Thyroid gland (tissue), 4 donors: ENCODE measurements at places on chromosomes 13 and 19. TPM values are rescaled to one million over a fixed set of nuclear protein-coding genes. Genes with fewer than 3 reads are reported as not detected.

Gene FKRP
- 40.1 TPM for total RNA-seq

Gene PRDX2
- total RNA-seq = 205 TPM

GRCh38 chr19:34274827-34275625 lies 20.7 kb downstream of the GARRE1 start:
- DNase-seq = no peak

Gene CACNG8
- not detected for total RNA-seq

Gene CBLC
- total RNA-seq = 2.0 TPM

GRCh38 chr19:8702350-8702749 lies 3.8 kb upstream of the ACTL9 start:
- no peak for DNase-seq

DNA sequence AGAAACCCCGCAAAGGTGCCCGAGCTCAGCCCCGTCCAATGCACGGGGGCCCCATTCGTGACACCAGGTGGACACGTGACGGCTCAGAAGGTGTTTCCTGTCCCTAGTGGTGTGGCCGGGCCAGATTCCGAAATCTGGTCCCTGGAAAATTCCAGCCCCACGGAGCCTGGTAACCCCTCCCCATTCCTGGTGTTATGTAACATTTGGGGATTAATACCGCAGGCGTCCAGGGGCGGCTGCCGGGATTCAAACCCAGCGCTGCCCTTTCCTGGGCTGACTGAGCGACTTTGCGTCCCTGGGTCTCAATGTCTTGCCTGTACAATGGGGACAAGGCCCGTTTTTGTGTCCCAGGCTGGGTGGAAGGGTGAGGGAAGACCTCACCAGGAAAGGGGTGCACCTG lies 1.0 kb upstream of the PLK5 start:
- DNase-seq = no peak

Gene NACC1
- 43.9 TPM for total RNA-seq

DNA sequence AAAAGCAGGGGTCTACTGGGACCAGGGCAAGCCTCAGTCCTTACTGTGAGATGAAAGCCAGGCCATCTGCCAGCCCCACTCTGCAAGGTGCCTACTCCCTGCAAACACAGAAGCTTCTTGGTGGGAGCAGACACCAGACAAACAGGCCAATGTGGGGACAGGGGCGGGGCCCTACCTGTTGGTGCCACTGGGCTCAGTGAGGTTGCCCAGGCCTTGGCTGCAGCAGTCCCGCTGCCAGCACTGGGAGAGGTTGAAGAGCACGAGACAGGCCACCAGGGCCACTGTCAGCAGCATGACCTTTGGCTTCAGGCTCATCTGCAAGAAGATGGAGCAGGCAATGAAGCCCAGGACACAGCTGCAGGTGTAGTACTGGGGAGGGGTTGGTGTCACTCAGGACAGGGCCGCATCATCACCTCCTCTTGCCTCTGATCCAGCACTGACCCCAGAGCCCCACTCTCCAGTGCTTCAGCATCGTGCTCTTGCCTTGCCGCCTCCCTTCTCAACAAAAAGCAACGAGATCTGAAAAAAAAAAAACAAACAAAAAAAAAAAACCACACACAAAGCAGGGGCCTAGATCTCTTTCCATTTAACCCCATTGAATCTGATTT lies 72.6 kb downstream of the NBEA start:
- no peak for DNase-seq

GRCh38 chr13:51444922-51445321 lies 7.9 kb downstream of the INTS6 start:
- DNase-seq = no peak

Gene WDR62
- 0.81 TPM for total RNA-seq

DNA sequence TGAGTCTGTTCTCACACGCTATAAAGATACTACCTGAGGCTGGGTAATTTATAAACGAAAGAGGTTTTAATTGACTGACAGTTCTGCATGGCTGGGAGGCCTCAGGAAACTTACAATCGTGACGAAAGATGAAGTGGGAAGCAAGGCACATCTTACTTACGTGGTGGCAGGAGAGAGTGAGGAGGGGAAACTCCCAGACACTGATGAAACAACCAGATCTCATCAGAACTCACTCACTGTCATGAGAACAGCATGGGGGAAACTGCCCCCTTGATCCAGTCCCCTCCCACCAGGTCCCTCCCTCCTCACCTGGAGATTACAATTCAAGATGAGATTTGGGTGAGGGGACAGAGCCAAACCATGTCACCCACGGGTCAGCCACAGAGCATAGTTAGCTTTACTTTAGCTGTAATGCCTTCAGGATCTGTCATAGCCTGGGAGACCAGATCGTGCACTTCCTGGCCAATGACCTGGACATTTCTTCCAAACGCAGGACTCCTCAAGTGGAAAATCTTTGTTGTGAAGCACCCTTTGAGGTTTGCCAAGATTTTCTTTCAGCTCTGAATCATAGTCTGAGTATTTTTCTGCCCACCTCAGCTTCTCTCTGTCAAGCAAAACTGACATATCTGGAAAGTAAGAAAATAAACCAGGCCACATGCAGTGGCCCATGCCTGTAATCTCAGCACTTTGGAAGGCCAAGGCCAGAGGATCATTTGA lies 25.2 kb upstream of the HIF3A start:
- DNase-seq = peak; percentile 77

GRCh38 chr13:57624565-57625435 lies 6.7 kb upstream of the PCDH17 start:
- DNase-seq = peak; percentile 24

Gene NANOS3
- not detected for total RNA-seq

DNA sequence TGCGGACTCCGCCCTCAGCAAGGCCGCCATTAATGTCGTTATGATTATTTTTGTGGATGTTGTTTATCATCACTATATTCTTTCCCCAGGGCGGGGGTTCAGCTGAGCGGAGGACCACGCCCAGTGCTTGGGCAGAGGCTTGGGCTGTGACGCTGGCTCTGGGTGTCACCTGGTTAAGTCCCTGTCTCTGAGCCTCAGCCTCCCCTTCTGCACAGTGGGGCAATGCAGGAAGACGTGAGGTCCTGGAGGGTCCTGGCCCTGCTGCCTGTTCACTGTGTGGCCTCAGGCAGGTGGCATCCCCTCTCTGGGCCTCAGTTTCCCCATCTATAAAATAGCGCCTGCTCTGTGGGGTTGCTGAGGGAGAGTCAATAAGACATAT lies 32.5 kb downstream of the NFIC start:
- no peak for DNase-seq

- DNase-seq = peak; percentile 30
Observed at GRCh38 chr19:15292847-15293582, 39.3 kb downstream of the BRD4 start.

Gene KRTDAP
- total RNA-seq = not detected

GRCh38 chr19:55353356-55353802 lies 1.1 kb downstream of the COX6B2 start:
- no peak for DNase-seq

- DNase-seq = no peak
Observed at GRCh38 chr19:39265321-39265916, 2.8 kb upstream of the IFNL2 start.

- no peak for DNase-seq
Observed at GRCh38 chr13:99018418-99019180, 40.7 kb upstream of the DOCK9 start.

Gene ZNF497
- 7.1 TPM for total RNA-seq

DNA sequence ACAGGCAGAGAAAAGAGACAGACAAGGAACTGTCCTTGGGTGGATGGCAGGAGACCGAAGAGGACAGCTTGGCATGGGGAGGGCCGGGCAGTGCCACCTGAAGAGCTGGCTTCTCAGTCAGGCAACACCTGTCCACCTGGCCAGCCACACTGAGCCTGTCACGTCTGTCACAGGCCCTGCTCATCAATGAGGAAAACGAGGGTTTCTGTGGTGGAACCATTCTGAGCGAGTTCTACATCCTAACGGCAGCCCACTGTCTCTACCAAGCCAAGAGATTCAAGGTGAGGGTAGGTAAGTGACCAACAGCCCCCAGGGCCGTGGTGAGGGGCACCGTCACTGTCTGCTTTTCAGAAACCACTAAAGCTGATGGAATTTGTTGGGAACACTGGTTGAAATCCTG lies 11.2 kb upstream of the PROZ start:
- no peak for DNase-seq

Gene GJB6
- total RNA-seq = 4.3 TPM

DNA sequence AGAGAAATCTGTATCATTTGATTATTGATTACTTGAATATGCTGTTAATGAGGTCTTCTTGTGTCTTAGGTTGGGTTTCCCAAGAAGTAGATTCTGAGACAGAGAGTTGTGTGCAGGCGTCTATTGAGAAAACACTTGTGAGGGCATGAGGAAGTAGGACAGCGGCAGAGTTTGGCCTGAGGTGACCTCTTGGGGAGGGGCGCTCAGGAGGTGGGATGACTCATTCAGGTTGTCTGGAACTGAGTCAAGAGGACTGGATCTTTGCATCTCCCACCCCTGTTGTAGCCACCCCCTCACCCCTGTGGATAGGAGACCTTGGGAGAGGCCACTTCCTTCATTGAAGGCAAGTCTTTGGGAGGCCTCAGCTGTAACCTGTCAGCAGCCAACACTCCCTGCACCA lies 35.2 kb upstream of the WDFY2 start:
- DNase-seq = peak; percentile 34

Gene AKT2
- total RNA-seq = 166 TPM

DNA sequence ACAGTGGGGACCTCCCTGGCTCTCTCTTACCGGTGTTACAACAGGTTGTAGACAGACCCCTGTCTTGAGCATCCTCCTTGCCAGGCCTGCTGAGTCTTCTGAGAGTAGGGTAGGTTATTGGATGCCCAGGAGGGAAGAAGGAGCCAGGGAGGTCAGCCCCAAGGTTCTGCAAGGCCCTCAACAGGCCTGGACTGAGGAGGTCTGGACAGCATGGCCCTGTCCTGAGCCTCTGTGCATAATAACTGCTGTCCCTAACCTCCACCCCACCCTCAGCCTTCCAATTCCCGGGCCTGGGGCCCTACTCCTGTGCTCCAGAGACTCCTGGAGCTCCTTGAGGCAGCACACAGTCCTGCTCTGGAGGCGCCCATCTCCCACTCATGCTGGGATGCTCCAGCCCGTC lies 336 bp downstream of the CD22 start:
- no peak for DNase-seq

Gene OR4F17
- not detected for total RNA-seq

DNA sequence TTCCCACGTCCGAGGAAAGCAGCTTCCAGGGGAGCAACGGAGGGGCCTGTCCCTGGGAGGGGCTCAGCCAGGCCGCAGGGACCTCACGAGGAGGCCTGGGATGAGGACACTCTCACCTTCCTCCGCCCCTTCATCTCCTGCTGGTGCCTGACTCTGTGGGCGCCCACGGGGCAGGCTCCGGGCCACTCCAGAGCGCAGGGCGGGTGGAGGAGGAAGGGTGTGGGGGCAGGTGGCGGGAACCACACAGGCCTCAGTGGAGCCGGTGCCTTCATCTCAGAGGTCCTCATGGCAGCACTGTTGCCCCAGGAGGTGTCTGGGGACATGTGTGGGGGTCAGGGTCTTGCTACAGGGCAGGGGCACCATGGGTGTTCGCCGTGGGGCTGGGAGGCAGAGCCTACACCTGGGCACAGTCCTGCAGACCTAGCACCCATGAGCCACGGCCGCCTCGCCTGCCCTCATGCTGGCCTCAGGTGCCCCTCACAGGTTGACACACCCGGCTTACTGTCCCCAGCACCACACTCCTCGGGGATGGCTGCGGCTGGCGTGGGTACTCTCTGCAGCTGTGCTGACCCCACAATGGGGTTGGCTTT lies 10.1 kb upstream of the TMEM255B start:
- DNase-seq = no peak

GRCh38 chr19:34172661-34173192 lies 423 bp downstream of the LSM14A start:
- no peak for DNase-seq

DNA sequence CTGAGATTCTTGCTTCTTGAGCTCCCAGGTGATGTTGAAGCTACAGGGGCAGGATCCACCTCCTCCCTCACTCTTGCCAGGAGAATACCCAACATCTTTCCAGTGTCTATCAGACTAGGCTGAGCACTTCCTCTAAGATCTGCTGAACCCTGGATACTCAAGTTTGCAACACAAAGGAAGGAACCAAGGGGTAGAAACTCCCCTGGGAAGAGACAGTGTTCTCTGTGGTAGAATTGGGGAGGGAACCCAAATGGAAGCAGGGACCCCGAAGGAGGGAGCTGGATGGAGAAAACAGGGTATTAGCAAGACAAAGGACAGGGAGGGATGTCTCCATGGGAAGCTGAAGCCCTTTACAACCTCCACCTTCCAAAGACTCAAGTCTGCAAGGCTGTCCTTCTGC lies 117.6 kb downstream of the DNAJC15 start:
- no peak for DNase-seq

GRCh38 chr19:7560255-7560654 lies 24.7 kb downstream of the PNPLA6 start:
- DNase-seq = no peak

Gene TGFBR3L
- not detected for total RNA-seq

Gene UBE2S
- 11.0 TPM for total RNA-seq

Gene ADGRE2
- 6.0 TPM for total RNA-seq

- DNase-seq = no peak
Observed at GRCh38 chr13:47033216-47033615, 136.4 kb upstream of the HTR2A start.

DNA sequence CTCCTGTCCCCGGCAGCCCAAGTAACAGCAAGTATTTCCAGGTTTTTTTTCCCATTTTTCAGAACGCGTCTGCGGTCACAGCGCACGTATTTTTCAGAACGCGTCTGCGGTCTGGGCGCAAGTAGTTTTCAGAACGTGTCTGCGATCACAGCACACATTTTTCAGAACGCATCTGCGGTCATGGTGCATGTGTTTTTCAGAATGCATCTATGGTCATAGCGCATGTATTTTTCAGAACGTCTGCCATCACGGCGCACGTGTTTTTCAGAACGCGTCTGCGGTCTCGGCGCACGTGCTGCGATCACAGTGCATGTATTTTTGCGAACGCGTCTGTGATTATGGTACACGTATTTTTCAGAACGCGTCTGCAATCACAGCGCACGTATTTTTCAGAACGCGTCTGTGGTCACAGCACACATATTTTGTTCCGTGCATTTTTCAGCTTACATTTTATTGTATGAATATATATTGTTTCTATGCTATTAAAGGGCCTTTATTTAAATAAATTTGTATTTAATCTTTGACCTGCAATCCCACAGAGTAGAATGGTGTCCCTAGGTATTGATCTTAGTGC lies 19.7 kb downstream of the ATP4B start:
- DNase-seq = no peak

Gene ZNF490
- 18.9 TPM for total RNA-seq

DNA sequence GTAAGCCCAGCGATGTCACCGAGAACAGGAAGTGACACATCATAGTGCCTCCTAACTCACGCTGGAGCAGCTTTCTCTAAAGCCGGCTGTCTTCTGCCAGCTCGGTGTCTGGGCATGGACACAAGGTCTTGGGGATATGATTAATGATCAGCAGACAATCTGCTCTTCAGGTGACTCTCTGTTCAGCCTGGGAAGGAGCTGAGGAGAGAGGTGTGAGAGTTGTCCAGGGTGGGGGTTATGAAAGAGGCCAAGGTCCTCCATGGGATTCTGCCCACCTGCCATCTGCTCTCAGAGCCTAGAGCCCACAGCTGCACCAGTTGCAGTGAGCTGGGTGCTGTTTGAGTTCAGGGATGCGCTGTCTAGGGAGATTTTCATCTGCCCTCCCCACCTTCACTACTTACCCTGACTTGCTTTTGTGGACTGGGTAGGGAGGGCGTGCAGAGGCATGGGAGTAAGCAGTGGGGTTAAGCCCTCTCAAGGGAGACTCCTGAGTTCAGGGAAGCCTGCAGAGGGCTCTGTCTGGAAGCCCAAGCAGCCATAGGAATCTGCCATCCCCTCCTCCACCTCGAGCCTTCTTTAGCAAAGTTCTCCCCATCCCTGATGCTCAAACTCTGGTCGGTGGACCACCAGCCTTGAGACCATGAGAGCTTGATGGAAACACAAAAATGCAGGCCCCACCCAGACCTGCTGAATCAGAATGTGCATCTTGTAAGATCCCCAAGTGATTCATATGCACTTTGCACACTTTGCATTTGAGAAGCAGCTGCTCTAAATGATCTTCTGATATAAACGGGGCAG lies 539.7 kb downstream of the RFC3 start:
- no peak for DNase-seq
